ENCODE measurements at places on chromosomes 7 and 10. TPM values are rescaled to one million over a fixed set of nuclear protein-coding genes. Genes with fewer than 3 reads are reported as not detected.

The MMP21 gene
- total RNA-seq: not detected

DNA sequence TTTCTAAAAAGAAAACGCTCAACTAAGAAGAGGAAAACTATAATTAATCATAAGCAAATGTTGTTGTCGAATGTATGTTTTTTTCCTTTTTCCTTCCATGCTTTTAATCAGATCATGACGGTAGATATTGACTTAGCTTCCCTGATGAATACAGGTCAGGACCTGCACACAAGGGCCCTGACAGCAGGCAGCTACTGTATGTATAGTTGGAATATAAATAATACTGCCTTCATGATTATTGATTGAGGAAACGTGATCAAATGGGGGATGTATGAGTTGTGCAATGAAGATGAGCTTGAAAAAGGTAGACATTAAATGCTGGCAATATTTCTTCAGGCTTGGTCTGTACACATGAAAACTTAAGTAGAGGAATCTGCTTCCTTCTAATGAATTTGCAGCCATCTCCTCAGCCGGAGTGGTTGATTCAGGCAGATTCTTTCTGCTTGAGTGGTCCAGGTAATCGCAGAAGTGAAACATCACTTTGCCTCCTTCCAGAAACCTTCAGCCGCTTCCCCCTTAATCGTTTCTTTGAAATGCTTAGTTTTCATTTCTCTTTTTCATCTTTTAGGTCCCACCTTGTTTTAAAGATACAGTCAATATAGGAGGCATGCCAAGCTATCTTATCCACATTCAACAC is 656.5 kb downstream of the SDK1 start:
- H3K4me1 ChIP-seq: no peaks in the 10 kb centered on the region
- H3K27ac ChIP-seq: no peak overlapping the region
- DNase-seq: no peak
- no peaks in the 10 kb centered on the region for H3K36me3 ChIP-seq
- no peak overlapping the region for H3K4me3 ChIP-seq
- H3K27me3 ChIP-seq: peaks cover 2% of the 10 kb centered on the region

DNA sequence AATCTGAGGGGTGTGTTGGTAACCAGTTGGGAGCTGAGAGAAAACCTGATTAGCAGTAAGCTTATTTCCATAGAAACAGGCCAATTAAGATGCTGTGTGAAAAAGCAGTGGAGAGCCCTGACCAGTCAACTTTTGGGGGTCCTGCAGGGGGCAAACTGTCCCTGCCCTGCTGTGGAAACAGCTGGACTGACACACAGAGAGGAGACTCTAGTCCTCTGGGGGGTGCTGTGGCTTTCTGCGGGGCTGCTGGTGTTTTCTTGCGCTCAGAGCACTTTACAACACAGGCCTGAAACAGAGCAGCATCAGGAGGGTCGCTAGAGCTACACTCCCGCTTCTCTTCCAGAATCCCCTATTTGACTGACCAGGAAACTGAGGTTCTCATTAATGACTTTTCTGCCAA is 546.9 kb upstream of the GALNT17 start:
- no peak overlapping the region for H3K4me3 ChIP-seq
- H3K4me1 ChIP-seq: no peaks in the 10 kb centered on the region
- no peak for DNase-seq
- no peaks in the 10 kb centered on the region for H3K27me3 ChIP-seq
- no peaks in the 10 kb centered on the region for H3K36me3 ChIP-seq

DNA sequence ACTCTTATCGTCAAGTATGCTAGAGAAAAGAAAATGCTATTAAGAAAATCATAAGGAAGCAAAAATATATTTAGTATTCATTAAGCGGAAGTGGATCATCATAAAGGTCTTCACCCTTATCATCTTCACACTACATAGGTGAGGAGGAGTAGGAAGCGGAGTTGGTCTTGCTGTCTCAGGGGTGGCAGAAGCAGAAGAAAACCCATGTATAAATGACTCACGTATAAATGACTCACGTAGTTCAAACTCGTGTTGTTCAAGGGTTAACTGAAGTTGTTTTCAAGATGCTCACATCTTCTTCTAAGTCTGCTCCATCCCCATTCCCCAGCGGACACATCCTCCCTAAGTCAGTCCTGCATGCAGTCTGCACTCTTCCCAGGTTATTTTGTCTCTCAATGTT is 72.4 kb downstream of the SFMBT2 start:
- no peak for DNase-seq
- no peak overlapping the region for H3K4me3 ChIP-seq
- H3K36me3 ChIP-seq: peaks cover 5% of the 10 kb centered on the region
- no peaks in the 10 kb centered on the region for H3K4me1 ChIP-seq

DNA sequence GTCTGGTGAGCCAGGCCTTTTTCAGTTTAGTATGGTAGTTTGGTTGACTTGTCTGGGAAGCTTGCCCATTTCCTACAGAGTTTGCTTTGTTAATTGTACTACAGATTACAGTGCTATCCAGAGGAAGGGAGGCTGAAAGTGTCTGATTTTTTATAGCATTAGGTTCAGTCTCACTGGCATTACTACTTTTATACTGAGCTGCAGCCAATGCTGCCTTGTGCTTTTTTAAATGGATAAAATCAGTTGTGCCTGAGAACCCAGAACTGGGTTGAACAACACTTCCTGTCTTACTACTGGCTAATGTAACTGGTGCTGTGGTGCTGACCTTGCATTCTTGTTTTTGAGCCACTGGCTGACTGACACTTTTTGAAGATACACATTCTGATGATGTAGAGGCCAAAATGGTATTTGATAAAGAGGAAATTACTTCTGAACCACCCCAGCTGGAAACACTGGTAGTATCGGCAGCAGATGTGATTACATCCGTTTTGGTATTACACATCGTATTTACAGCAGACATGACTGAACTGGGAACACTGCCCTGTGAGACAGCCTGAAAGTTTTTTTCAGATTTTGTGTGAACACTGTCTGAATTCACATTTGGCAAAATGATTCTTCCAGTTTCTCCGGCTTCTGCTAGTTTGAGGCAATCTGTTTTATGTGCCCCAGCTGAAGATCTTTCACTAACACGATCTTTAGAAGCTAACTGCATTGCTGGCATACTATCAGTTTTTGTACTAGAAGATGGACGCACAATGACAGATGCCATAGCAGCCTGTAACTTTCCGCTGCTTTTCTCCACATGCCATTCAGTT is 74.1 kb downstream of the NRBF2 start:
- H3K27me3 ChIP-seq: peaks cover 2% of the 10 kb centered on the region
- peak; percentile 65 for DNase-seq
- H3K36me3 ChIP-seq: peaks cover 32% of the 10 kb centered on the region
- H3K4me3 ChIP-seq: peak overlapping the region; percentile 68
- peak overlapping the region; percentile 71 for H3K27ac ChIP-seq
- H3K4me1 ChIP-seq: peaks cover 64% of the 10 kb centered on the region

DNA sequence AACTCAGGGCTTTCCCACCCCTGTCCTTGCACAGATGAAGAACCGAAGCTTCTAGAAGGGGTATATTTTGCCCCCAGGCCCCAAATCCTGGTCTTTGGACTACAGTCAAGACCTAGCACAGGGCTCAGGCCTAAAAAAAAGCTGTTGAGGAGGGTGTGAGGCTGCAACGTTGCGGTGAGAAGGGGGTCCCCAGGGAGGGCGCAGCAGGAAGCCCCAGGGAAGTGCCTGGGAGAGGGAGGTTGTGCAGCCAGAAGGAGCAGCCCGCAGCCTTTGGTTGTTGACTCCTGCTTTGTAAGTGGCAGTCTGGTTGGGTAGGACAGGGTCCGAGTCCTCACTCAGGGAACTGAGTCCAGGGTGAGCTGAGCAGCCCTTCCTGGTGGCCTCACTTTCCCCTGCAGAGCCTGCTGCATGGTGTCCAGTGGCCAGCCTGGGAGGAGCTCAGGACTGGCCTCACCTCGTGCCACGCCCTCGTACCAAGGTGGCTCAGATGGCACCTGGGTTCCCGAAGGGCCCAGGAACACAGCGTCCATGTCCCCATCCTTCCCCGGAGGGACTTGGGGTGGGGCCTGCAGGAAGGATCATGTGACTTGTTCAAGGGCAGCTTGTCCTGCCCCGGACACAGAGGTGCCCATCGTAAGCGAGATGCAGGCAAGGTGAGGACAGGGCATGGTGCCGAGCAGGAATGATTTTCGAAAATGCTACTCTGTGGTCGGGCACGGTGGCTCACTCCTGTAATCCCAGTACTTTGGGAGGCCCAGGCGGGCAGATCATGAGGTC is 166.4 kb upstream of the TNRC18 start:
- peaks cover 19% of the 10 kb centered on the region for H3K4me1 ChIP-seq
- DNase-seq: no peak
- no peak overlapping the region for H3K4me3 ChIP-seq
- peaks cover 3% of the 10 kb centered on the region for H3K36me3 ChIP-seq
- H3K27me3 ChIP-seq: peaks cover 21% of the 10 kb centered on the region

DNA sequence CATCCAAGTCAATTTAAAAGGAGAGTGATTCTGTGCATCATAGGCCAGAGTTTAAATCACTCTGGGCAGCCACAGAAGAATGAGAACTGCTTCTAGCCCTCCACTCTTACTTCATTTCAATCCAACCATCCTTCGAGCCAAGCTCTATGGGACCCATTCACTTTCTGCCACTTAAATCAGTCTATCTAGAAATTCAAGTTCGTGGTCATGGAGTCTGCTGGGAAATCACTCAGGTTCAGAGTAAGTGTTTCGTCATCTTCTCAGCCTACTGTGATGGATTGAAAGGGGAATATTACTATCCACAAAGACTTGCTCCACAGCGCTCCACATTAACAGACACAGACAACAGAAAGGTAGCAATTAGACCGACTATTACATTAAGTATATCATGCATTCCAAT is 4.6 kb downstream of the DCLRE1C start:
- H3K4me1 ChIP-seq: peaks cover 20% of the 10 kb centered on the region
- H3K27me3 ChIP-seq: no peaks in the 10 kb centered on the region
- DNase-seq: no peak
- no peak overlapping the region for H3K27ac ChIP-seq
- H3K36me3 ChIP-seq: peaks cover 12% of the 10 kb centered on the region

All from HFFc6 (cell line).